ENCODE measurements at places on chromosomes 12 and 14. TPM values are rescaled to one million over a fixed set of nuclear protein-coding genes. Genes with fewer than 3 reads are reported as not detected.
A peak's percentile ranks its signal among the peaks of the same experiment; 100 is the strongest.

NDRG2 gene
- total RNA-seq, result 45.9 TPM

DHH gene
- 0.46 TPM for total RNA-seq

DNA sequence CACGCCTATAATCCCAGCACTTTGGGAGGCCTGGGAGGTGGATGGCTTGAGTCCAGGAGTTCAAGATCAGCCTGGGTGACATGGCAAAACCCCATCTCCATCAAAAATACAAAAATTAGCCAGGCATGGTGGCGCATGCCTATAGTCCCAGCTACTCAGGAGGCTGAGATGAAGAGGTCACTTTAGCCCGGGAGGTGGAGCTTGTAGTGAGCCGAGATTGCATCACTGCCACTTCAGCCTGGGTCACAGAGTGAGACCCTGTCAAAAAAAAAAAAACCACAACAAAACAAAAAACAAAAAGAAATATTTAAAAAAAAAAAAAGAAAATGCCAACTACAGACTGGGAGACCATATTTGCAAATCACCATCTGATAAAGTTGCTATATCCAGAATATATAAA, 17.5 kb downstream of the WDR89 start:
- H3K27ac ChIP-seq, result no peak overlapping the region
- no peaks in the 10 kb centered on the region for H3K27me3 ChIP-seq
- no peaks in the 10 kb centered on the region for H3K36me3 ChIP-seq
- H3K4me3 ChIP-seq, result no peak overlapping the region
- H3K4me1 ChIP-seq, result no peaks in the 10 kb centered on the region

DNA sequence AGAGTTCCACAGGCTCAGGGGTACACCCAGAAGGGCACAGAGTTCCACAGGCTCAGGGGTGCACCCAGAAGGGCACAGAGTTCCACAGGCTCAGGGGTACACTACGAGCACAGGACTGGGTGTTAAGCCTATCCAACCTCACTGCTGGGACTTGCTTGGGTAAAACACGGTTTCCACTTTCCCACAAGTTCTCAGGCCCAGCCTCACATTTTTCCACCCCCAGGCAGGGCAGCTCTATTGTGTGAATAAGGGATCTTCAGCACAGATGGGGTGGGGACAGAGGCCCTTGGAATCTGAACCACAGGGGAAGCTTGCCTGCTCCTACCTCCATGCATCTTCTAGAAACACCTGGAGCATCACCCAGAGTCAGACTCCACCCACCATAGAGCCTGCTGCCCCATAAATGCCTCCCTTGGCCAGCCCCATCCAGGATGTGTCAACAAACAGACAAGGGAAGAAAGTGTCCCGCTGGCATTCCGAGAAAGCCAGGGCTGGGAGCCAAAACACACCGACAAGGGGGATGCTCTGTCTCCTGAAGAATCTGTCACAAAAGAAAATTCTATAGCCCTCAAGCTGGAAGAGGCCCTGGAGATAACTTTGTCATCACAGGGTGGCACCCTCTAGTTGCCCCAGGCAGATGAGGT, 4.8 kb downstream of the CRACR2A start:
- H3K27ac ChIP-seq, result no peak overlapping the region
- no peak for DNase-seq
- no peak overlapping the region for H3K4me3 ChIP-seq
- peaks cover 11% of the 10 kb centered on the region for H3K4me1 ChIP-seq
- no peaks in the 10 kb centered on the region for H3K36me3 ChIP-seq
- peaks cover 6% of the 10 kb centered on the region for H3K27me3 ChIP-seq

DNA sequence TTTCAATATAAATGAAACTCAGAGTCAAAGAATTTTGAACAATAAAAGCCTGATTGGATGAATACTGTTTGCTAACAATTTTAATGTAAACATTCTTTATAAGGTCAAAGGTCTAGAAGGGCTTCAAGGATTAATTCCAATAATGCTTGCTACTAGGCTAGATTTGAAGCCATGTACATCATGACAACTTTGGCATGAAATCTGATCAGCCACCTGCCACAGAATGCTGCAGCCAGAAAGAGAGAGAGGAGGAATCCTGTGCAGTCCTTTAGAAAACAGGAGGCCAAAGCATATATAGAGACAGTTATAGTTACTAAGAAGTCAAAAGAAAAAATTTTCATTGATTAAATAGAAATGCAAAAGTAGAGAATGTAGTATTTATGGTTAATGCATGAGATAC, 47.1 kb downstream of the ABCD2 start:
- no peak overlapping the region for H3K27ac ChIP-seq
- DNase-seq, result no peak
- no peaks in the 10 kb centered on the region for H3K36me3 ChIP-seq
- no peak overlapping the region for H3K4me3 ChIP-seq

- DNase-seq, result no peak
- no peak overlapping the region for H3K27ac ChIP-seq
- H3K4me3 ChIP-seq, result no peak overlapping the region
- peaks cover 2% of the 10 kb centered on the region for H3K27me3 ChIP-seq
These were observed 15.8 kb downstream of the FOXN3 start for GRCh38 chr14:89401241-89401640.

GRCh38 chr14:91138511-91139359, 24.9 kb downstream of the DGLUCY start:
- H3K27ac ChIP-seq, result peak overlapping the region; percentile 78
- DNase-seq, result peak; percentile 47
- H3K36me3 ChIP-seq, result no peaks in the 10 kb centered on the region
- H3K4me3 ChIP-seq, result no peak overlapping the region
- peaks cover 42% of the 10 kb centered on the region for H3K4me1 ChIP-seq

DNA sequence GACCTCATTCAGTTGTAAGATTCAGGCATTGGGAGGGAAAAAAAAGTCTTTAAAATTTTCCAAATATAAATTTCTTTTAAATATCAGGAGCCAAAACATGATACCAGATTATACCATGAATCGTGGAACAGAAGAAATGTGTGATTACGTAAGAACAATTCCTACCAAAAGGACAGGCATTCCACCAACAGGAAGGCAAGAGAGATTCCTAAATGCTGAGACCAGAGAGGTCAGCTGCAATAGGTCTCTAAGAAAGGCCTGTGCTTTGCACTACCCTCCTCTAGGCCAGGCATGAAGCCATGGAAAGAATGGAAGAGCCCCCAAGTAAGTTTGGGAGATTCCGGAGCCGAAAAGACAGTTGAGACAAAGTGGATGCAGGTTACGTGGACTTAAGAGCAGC, 83.7 kb downstream of the PTGER2 start:
- DNase-seq, result no peak
- peaks cover 2% of the 10 kb centered on the region for H3K27me3 ChIP-seq
- H3K36me3 ChIP-seq, result no peaks in the 10 kb centered on the region
- H3K4me3 ChIP-seq, result no peak overlapping the region

GRCh38 chr14:28783664-28784063, 17.1 kb downstream of the FOXG1 start:
- DNase-seq, result no peak
- no peak overlapping the region for H3K27ac ChIP-seq
- H3K4me1 ChIP-seq, result peaks cover 15% of the 10 kb centered on the region
